ENCODE measurements at places on chromosomes 12 and 14. TPM values are rescaled to one million over a fixed set of nuclear protein-coding genes. Genes with fewer than 3 reads are reported as not detected.
A peak's percentile ranks its signal among the peaks of the same experiment; 100 is the strongest.

- no peak for DNase-seq
Observed at GRCh38 chr12:47864646-47865235, 40.1 kb downstream of the VDR start.

DHRS4 gene
- total RNA-seq: 13.9 TPM

DNA sequence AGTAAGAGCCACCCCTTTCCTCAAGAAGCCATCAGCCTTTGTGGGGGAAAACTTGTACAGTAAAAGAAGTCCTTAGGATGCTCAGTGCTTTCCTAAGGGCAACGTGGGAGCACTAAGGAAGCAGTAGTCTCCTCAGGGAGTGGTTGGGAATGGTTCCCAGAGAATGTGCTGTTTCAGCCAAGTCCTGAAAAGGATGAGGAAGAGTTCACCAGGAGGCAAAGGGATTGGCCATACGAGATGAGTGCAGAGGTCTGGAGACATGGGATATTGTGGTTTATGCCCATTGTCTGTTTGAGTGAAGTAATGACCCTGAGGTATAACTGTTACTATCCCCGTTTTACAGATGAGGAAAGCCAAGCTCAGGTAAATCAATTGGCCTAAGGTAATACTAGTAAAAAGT lies 86.0 kb upstream of the ATF1 start:
- DNase-seq: no peak

- no peak for DNase-seq
Observed at GRCh38 chr12:27814411-27814810, 34.4 kb upstream of the MANSC4 start.

- DNase-seq: no peak
Observed at GRCh38 chr12:129550353-129550752, 353.5 kb downstream of the TMEM132D start.

KLRC1 gene
- total RNA-seq: not detected

- no peak for DNase-seq
Observed at GRCh38 chr12:119198440-119198839, 19.7 kb downstream of the HSPB8 start.

CHGA gene
- total RNA-seq: 20.6 TPM

EFS gene
- total RNA-seq: 23.1 TPM

- DNase-seq: no peak
Observed at GRCh38 chr14:24057271-24057670, 5.5 kb downstream of the CARMIL3 start.

DNA sequence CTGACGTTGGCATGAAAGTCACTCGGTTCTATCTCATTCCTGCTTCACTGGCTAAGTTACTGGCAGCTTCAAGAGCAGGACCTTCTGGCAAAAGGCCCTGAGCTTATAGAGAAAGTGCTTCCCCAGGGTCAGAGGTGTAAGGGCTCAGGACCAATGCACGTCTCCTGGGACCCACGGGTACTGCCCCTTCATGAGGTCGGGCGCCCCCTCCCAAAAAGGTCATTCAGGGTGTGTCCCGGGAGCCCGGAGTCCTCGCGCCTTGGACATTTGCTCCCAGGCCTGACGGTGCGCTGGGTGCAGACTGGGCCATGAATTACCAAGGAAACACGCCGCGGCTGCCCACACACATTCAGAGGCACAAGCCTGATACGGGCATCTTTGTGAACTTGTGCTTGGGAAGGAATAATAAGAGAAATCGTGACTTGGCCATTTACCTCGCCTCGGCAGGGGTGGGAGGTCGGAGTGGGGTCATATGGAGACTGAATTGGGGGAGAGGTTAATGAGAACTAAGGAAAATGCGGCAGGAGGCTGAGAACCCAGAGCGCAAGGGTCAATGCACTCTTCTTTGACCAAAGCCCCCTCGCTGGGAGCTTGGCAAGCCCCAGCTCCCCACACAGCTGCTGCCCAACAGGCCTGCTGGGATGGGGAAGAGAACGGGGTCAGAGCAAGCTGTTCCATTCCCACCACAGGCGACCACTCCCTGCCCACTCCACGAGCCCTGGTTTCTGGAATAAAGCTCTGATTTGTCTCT lies 15.7 kb upstream of the SLC6A12 start:
- DNase-seq: peak; percentile 69

ABHD12B gene
- 9.6 TPM for total RNA-seq

LIN52 gene
- 13.3 TPM for total RNA-seq

DNA sequence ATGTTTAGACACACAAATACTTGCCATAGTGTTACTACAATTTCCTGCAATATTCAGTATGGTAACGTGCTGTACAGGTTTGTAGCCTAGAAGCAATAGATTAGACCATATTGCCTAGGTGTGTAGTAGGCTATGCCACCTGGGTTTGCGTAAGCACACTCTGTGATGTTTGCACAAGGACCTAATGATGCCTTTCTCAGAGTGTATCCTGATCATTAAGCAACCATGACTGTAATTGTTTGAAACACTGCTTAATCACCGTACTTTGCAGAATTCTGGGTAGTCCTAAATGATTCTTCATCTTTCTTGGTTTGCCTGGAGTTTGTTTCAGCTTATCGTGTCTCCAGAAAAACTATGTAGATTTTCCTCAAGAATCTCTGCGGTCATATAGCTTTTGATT lies 11.2 kb upstream of the TCP11L2 start:
- DNase-seq: no peak

DNA sequence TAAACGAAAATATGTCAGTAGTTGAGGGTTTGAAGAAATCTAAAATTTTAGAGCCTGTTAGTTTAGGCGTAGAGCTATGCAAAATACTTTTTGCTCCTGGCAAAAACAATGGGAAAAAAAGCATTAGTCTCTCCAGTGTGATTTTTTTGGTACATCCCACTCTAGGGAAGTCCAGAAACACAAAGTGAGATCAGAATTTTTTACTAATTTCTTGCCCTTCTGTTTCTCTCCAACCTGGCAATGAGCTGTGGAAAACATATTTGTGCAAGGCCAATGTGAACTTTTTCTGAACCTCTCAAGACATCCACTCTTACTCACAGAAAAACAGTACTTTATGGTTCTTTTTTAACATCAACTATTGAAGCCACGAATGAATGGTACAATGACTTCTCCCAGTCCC lies 56.9 kb upstream of the DCN start:
- DNase-seq: no peak

SDS gene
- 0.66 TPM for total RNA-seq

IFI27 gene
- not detected for total RNA-seq

CCDC85C gene
- 44.9 TPM for total RNA-seq

- DNase-seq: no peak
Observed at GRCh38 chr12:32148372-32148771, 41.7 kb downstream of the BICD1 start.

CLEC14A gene
- 0.21 TPM for total RNA-seq

DNA sequence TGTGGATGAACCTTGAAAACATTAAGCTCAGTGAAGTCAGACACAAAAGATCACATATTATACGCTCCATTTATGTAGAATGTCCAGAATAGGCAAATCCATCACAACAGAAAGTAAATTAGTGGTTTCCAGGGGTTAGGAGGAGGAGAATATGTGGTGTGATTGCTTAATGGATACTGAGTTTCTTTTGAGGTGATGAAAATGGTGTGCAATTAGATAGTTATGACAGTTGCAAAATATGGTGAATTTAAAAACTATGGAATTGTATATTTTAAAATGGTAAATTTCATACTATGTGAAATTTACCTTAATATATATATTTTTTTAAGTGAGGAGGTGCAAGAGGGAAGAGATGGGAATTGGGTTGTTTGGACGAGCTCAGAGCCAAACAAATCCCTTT lies 46.3 kb upstream of the KICS2 start:
- no peak for DNase-seq

DNA sequence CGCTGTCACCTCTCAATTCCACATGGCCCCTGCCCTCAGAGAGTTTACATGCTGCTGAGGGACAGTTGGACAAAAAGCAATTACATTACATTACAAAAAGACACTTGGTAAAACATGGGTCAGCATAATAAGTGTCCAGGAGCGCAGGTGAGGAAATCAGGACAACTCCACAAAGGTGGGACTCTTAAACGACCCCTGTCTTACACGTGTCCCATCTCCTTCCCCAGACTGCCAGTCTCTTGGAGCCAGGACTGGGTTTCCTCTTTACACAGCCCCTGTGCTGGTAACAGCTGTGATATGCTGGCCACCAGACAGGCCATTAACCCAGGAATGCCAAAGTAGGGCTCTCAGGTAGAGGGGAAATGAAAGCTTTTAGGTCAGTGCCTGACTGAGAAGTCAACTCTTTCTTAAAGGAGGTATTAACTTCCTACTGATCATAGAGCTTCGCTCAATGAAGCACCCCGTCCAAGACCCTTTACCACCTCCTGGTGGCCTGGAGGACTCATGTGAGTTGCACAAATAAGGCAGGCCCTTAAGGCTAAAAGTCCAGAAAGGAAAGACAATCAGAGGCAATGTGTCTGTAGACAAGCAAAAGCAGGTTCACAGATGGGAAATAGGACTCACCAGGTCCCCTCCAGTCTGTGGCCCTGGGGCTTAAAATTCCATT lies 55.5 kb downstream of the ANO2 start:
- peak; percentile 56 for DNase-seq

DNA sequence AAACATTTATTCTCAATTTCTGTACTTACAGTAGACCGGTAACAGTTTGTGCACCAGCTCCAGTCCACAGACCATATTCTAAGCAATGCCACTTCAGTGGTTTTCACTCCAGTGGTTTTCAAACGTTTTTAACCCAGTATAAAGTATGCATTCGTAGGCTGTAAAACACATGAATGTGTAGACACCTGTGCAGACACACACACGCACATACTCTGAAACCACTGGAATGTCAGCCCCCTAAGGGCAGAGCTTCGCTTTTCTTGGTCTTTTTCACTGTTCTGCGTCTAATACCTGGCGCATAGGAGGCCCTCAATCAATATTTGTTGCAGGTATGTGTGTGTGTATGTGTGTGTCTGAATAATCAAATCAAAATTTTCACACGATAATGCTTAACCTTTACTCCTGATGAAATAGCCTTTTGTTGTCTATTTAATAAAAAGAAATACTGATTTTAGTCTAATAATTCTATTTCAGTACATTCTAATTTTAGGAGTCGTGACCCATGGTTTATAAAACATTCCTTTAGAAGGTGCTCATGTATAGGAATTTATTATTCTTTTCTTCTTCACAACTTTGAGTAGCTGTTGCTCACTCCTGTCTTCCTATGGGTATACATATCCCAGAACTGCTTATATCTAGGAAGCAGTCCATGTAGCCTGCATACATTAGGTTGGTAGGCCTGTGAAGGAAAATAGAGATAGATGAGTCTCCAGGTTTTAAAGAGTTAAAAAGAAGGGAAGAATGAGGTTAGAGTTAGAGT lies 73.6 kb upstream of the REP15 start:
- no peak for DNase-seq
